COLO829 (cell line): ENCODE measurements at places on chromosomes 7 and 10.

GRCh38 chr10:1410469-1411395 is 326.6 kb downstream of the ADARB2 start:
- DNase-seq, result no peak

DNA sequence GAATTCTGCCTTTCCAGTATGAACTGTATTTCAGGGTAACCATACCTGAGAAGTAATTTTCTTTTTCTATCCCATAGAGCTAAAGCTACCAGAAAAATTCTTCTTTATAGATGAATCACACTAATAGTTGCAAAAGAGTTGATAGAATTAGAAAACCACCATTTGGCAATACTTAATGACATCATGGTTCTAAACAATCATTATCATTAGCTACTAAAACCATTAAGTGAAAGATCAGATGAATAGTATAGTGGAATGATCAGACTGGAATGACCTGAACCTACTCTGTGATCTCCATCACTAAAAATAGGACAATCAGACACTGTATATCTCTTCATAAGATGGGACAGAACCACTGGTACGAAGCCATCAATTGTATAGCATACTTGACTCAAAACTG is 19.8 kb upstream of the ZC3HAV1L start:
- DNase-seq, result no peak

- no peak for DNase-seq
Observed at GRCh38 chr7:130363026-130363847, 17.1 kb upstream of the CPA1 start.

DNA sequence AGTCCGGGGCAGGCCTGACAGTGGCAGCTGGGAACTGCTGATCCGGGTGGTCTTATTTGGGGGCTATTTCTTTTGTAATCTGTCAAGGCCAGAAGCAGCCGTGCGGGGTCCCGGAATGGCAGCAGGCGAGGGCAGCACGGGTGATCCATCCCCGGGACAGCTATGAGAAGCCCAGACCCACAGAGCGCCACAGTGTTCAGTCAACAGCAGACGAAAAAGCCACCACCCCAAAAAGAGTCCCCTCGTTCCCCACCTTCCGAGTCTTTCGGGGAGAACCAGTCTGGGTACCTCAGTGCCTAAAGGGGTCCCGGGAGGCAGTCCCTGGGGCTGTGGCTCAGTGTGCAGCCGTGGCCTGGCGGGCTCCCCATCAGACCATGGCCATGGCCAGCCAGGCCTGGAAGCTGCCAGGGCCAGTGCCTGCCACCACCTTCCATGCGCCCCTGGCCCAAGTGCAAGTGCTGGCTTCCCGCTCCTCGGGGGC is 125.1 kb upstream of the KCTD7 start:
- DNase-seq, result no peak

DNA sequence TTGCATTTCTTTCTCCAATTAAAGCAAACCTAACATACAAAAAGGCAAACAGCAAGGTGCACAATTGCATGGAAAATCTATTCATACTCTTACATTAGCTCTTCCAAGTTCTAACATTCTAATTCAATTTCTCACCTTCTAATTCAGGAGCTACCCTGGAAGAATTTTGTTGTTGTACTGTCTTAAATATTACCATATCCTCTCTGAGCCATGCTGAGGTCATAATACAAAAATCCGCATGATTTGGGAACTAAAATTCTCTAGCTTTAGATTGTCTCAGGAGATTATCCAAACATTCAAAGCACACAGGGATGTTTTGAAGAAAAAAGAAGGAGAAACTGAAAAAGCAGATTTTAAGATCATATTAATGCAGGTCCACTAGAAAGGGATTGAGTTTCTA is 229.9 kb downstream of the KIAA1217 start:
- DNase-seq, result no peak

- no peak for DNase-seq
Observed at GRCh38 chr7:90994601-90995000, 269.6 kb upstream of the FZD1 start.

- no peak for DNase-seq
Observed at GRCh38 chr7:142945001-142945400, 5.7 kb downstream of the LLCFC1 start.

GRCh38 chr10:22640359-22640758 is 74.0 kb downstream of the PIP4K2A start:
- no peak for DNase-seq

DNA sequence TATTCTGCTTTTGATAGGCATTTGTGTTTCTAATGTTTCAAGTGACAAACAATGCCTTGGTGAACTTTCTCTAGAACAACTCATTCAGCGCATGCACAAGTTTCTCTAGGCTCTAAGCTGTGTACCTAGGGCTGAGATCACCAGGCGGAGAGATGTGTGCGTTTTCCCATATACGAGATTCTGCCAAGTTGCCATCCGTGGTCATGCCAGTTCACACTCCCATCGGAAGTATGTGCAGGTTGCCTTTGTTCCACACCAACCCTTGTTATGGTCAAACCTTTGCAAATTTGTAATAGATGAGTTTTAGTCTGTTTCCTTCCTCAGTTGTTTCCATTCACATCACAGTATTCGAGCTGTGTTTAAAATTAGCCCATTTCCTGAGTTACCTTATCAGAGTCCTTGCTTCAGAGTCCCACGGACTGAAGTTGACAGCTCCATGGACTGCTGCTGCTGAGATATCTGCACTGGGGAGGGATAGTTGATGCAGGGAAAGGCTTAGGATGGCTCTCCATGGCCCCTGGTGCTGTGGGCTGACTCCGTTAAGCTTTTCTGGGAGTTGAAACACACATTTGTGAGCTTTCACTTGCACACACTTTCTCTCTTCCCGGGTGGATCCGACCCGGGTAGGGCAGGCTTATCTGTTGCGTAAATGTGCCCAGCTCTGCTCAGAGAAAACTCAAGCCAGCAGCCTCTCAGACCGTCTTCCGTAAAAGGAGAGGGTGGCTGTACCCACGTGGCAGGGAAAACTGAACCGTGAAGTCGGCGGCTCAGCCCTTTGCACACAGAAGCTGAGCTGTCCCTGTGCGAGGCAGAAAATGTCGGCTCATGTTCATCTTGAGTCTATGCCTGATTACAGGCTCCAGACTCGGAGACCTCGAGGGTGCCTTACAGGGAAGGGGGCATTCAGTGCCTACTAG is 49.4 kb downstream of the HK1 start:
- no peak for DNase-seq

DNA sequence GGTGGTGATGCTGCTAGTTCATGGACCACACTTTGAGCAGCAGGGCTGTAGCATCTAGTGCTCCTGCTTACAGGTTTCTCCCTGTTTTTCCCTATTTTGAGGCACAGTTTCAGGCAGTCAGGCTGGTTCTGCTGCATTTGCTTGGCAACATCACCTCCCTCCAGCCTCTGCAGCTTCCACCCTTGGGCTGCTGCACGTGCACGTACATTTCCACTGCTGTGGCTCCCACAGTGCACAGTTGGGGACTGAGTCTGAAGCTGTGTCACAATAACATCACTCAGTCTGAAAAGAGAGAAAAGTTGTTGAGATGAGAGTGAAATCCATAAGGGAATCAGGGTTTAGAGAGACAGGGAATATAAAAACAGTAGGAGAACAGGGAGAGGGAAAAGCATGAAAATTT is 230.7 kb upstream of the FZD1 start:
- no peak for DNase-seq

GRCh38 chr7:2735744-2736143 is 47.7 kb downstream of the AMZ1 start:
- DNase-seq, result no peak

DNA sequence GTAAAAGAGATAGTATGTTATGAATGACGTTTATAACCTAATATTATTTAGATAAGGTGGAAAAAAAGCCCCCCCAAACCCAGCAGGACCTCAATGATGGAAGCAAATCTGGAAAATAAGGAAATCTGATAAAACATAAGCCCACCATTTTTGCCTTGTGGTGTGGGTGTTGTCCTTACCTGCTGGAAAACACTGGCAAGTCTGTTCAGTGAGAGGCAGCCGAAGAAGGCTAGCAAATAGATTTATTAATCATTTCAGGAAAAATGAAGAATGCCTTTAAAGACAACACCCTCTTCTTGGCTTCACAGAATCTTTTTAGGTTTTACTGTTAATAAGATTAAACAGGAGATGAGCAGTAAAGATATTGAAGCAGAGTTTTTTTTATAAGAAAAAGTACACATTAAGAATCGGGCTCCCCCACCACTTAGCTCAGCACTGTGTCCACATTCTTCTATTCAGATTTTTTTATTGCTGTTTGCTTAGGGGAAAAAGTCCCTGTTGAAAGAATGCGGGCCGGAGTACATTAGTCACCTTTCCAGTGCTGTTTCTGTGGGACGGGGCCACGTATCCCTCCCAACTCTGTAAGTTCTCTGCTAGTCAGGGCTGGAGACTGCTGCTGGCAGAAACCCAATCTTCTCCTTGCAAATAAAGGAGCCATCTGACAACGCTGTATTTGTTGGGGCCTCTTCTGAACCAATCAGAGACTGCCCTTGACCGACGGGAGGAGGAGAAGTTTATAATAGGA is 104.1 kb downstream of the EVX1 start:
- DNase-seq, result peak; percentile 45

GRCh38 chr10:84329196-84329611 is 815 bp downstream of the CCSER2 start:
- DNase-seq, result no peak

GRCh38 chr7:77679608-77680007 is 16.7 kb upstream of the RSBN1L start:
- no peak for DNase-seq

DNA sequence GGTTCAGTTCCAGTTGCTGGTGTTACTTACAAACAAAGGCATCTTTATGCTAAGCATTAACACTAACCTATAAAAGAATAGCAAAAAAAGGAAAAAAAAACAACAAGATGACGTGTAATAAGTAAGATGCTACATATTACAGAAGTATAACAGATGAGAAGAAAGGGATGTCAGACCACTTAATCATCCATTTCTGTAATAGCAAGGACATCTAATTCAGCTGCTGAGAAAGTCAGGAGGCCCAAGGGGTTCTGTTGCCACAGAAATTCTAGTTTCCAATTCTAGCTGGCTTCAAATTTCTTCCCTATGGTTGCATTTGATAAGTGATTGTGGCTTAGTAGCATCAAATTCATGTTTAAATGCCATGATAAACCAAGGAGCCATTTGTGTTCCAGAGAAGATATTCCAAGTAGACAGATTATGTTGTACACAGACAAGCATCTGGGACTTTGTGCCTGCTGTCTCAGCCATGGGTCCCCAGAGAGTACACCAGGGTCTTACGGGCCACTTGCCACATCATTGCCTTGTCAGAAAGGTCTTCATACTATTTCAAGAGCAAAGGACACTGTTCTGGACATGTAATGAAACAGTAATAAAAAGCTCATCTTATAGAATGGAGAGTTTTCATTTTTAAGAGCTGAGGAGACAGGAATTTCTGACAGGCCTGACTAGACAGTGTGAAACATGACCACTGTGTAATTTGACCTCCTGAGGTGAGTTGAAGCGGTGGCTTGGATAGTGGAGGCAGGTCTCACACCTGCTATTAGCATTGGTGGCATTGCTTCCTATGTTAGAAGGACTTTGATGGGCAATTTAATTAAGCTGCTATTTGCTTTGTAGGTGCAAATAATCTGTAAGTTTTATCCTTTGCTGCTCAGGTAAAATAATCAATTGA is 4.2 kb upstream of the ASB4 start:
- DNase-seq, result no peak

DNA sequence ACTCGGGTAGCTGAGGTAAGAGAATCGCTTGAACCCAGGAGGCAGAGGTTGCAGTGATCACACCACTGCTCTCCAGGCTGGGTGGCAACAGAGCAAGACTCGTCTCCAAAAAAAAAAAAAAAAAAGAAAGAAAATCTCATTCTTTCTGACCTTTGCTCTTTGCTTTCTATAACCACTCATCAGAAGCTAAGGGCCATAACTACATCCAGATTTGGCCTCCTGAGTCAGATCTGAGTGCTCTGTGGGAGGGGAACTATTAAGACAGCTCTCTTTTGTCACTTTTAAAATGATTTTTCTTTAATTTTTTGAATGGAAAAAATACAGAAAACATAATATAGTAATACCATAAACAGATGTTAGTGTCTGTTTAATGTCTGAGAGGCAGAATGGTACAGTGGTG is 210.1 kb downstream of the KIAA1217 start:
- no peak for DNase-seq

GRCh38 chr10:112182784-112183328 is 709 bp downstream of the GPAM start:
- no peak for DNase-seq
